ENCODE measurements at places on chromosomes 4 and X. TPM values are rescaled to one million over a fixed set of nuclear protein-coding genes. Genes with fewer than 3 reads are reported as not detected.

- DNase-seq: no peak
Measured at GRCh38 chr4:40622913-40623312, 6.8 kb downstream of the RBM47 start.

- no peak for DNase-seq
Measured at GRCh38 chrX:35340465-35340864, 397.9 kb downstream of the FAM47B start.

ANKRD50 gene
- total RNA-seq: 19.0 TPM

DNA sequence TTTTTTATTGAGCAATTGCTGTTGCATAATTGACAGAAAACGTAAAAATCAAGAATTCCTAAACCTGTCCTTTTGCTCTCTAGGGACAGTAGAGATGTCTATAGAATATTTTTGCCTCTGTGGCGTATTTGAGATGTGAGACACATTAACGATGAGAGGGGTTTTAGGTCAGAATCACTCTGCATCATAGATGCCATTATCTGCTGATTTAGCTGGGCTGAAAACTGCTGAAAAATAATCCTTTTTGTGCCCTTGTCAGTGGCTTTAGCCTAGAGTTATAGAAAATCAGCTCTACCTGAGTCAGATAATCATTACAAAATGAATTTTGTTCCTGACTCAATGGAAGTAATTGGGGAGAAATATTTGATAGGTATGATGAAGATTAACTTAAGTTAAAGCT lies 767.8 kb upstream of the TENM3 start:
- DNase-seq: no peak

Measured in esophagus squamous epithelium (tissue), 5 donors.